ENCODE measurements at places on chromosomes 5 and 9. TPM values are rescaled to one million over a fixed set of nuclear protein-coding genes. Genes with fewer than 3 reads are reported as not detected.

The AQP7 gene
- total RNA-seq, result 12.3 TPM

The SPARC gene
- 217 TPM for total RNA-seq

The PARP8 gene
- 11.2 TPM for total RNA-seq

The FABP6 gene
- not detected for total RNA-seq

GRCh38 chr5:101977729-101978345 is 318.2 kb downstream of the SLCO4C1 start:
- no peak for DNase-seq

- DNase-seq, result peak; percentile 49
These were observed 58.2 kb downstream of the IPPK start for GRCh38 chr9:92611621-92612285.

GRCh38 chr5:5150667-5151066 is 10.5 kb downstream of the ADAMTS16 start:
- no peak for DNase-seq

DNA sequence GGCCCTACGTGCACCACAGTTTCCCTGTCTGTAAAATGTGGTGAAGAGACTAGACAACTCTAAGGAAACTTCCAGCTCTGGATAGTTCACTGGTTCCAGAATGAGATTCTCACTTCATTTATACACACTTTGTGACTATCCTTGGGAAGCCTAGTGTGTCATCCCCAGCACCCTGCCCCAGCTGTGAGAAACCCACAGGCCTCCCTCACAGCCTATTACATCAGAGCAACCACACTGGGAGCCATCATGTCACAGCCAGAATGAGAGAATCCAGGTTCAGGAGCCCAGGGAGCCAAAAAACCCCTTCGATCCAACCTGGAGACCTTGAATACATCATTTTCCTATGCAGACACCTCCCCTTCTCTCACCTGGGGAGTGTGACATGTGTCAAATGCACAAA is 21.0 kb upstream of the HAND1 start:
- DNase-seq, result no peak

- no peak for DNase-seq
These were observed 1.5 kb downstream of the VDAC1 start for GRCh38 chr5:134003064-134003816.

DNA sequence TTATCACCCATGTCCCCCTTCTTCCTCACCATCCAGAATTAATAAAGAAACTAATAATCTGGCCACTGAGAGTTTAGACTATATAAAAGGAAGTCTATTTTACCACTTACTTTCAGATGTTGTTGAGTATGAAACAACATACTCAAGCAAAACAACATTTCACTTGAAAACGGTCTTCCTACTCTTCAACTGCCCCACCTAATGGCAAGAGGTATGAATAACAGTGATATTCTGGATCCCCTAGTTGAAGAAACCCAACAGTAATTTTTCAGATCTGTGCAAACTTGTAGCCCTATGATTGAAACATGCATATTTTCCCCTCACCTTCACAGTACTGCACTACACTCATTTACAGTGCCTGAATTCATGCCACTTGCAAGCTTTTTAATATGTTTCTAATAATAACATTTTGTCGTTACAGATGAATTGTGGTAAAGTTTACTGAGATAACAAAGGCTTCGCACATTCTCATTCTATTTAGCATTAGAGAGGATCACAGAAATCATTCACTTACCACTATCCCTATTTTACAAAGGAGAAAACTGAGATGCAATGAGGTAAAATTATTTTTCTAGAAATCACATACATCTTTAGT is 267.9 kb upstream of the PDE4D start:
- DNase-seq, result no peak

DNA sequence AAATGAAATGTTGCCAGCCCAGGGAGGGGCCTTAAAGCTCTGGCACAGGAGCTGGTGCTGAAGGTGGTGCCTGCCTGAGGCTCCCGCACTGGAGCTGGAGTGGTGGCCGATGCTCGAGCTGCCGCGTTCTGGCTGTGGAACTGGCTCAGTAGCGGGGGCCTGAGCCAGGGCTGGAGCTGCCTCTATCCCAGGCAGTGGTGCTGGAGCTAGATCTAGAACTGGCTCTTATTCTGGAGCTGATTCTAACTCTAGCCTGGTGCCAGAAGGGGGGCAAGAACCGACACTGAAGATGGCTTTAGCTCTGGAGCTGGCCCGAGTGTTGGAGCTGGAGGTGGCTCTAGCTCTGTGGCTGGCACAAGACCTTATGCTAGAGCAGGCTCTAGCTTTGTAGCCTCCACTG is 19.2 kb downstream of the OBP2B start:
- DNase-seq, result no peak

Data from lower leg skin (tissue), 4 donors.